ENCODE measurements at places on chromosomes 12 and 14. TPM values are rescaled to one million over a fixed set of nuclear protein-coding genes. Genes with fewer than 3 reads are reported as not detected.

DNA sequence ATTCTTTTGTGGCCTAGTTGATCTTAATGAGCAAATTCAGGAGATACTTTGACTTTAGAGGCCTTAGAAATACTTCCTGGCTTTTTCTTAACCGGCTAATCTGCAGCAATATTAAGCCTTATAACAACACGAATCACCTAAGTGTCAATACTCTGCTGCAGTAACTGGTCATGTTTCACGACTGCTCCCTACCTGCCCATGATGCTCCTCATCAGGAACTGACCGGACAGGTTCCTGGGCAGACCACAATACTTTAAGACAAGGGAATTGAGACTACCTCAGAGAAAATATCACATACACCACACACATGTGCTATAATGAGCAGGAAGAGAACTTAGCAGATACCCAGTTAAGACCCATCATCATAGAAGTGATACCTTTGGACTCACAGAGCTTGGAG is 211.9 kb upstream of the BMP4 start:
- no peak for DNase-seq

- DNase-seq, result no peak
These were observed 52.3 kb upstream of the BCL11B start for GRCh38 chr14:99324291-99324690.

GRCh38 chr14:34699873-34700621 is 14.3 kb downstream of the CFL2 start:
- no peak for DNase-seq

The IL22 gene
- polyA plus RNA-seq, result not detected

DNA sequence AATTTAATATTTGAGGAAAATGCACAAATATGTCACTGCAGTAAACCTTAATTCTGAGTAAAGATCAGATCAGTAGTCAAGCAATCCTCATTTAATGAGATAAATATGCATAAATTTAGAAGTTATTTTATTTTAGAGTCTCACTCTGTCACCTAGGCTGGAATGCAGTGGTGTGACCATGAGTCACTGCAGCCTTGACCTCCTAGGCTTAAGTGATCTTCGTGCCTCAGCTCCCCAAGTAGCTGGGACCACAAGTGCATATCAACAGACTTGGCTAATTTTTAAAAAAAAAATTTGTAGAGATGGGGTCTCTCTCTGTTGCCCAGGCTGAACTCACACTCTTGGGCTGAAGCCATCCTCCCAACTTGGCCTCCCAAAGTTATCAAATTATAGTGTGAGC is 41.3 kb downstream of the LMO3 start:
- DNase-seq, result no peak
